ENCODE measurements at places on chromosomes 2 and 18.
A peak's percentile ranks its signal among the peaks of the same experiment; 100 is the strongest.

- DNase-seq, result no peak
Observed at GRCh38 chr18:2537296-2537695, 34.0 kb downstream of the METTL4 start.

- DNase-seq, result no peak
Observed at GRCh38 chr2:191311-192190, 72.3 kb downstream of the SH3YL1 start.

- DNase-seq, result no peak
Observed at GRCh38 chr2:128617029-128617590, 298.4 kb upstream of the HS6ST1 start.

DNA sequence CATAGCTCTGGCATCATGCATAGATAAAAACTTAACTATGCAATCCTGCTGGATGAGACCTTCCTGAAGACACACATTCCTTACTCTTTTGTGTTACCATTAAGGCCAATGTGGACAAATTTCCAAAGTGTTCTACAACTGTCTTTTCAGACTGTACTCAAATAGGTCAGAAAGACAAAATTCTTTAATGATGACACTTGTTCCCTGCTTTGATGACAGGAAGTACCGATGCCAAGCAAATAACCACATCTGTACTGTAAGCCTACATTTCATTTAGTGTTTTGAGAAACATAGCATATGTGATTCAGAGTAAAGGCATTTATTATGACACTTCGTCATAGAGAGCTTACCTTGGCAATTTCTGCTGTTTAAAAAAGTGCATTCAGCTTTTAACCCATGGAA lies 55.0 kb downstream of the PMAIP1 start:
- DNase-seq, result no peak

- no peak for DNase-seq
Observed at GRCh38 chr2:112805542-112805941, 21.2 kb upstream of the IL1A start.

DNA sequence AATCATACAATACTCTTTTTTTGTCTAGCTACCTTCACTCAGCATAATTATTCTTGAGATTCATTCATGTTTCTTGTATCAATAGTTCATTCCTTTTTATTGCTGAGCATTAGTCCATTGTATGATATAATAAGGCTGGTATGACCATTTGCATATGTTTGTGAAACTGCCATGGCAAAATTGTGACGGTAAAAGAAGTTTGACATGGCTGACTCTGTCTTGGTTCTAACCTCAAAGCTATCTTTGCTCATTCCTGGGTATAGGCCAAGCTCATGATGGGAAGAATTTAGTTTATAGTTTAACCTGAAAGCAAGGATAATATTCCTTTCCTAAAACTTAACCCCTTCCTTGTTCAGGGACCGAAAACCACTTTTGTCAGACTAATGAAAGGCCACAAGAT lies 46.4 kb downstream of the COMMD1 start:
- no peak for DNase-seq

- no peak for DNase-seq
Observed at GRCh38 chr2:127044977-127045661, 61.8 kb downstream of the BIN1 start.

GRCh38 chr2:74286725-74287124 lies 56.5 kb downstream of the SLC4A5 start:
- no peak for DNase-seq

DNA sequence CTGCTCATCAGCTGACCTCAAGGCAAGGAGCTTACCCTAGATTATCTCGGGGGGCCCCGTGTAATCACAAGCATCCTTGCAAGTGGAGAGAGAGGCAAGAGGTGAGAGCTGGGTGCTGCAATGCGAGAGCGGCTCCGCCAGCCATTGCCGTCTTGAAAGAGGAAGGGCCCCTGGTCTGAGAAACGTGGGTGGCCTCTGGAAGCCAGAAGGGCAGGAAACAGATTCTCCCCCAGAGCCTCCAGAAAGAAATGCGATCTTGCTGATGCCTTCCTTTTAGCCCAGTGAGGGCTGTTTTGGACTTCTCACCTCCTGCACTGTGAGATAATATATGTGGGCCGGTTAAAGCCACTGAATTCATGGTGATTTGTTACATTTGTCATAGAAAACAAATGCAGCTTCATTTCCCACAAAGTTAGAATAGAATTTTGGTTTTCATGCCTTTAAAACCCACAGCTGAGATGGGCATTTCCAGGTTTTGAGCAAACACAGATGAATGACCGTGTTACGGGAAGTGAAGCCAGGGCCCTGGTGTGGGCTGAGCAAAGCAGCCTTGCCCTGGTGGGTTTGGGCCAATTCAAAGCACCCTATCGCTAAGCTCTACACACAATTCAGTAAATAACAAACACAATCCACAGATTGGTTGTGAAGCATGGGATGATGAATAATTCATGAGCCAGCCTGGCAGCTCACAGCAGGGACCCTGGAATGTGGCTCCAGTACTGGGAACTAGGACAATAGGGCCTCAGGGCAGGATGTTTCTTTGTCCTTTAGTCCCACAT lies 319.9 kb upstream of the HS6ST1 start:
- no peak for DNase-seq

GRCh38 chr2:158676295-158676694 lies 118.8 kb upstream of the DAPL1 start:
- DNase-seq, result no peak

GRCh38 chr2:239114616-239115265 lies 266.9 kb downstream of the TWIST2 start:
- no peak for DNase-seq

DNA sequence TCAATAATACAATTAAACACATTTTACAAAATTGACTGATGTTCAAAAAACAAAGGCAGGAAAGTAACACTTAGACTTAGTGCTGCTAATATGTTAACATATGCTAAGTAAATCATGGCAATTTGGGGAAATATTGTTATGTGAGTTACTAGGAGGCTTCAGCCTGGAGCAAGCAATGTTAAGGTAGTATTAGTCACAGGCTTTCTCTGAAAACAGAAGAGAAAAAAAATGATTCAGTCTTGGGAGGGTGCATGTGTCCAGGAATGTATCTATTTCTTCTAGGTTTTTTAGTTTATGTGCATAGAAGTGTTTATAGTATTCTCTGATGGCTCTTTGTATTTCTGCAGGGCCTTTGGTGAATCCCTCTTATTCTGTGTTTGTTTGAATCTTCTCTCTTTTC lies 345.8 kb upstream of the TFPI start:
- no peak for DNase-seq

GRCh38 chr2:16030206-16031057 lies 90.1 kb downstream of the MYCN start:
- no peak for DNase-seq

- DNase-seq, result no peak
Observed at GRCh38 chr2:56757884-56758545, 574.2 kb downstream of the CCDC85A start.

DNA sequence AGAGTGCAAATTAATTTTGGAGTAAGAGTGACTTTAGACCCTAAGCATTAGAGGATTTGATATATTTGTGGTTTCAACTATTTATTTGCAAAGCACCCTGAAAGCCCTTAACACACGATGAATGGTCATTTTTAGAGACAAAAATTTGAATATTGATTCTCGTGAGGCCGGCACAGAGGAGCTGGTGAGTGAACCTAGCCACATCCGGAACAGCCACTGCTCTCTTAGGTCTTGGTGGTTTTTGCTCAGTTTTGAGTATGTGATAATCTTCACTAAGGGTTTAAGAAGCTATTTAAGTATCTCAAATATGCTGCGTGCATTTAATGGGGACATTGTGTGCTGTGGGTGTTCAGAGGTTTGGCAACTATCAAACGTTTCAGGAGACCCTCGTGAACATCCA lies 204.8 kb downstream of the TSN start:
- DNase-seq, result no peak

DNA sequence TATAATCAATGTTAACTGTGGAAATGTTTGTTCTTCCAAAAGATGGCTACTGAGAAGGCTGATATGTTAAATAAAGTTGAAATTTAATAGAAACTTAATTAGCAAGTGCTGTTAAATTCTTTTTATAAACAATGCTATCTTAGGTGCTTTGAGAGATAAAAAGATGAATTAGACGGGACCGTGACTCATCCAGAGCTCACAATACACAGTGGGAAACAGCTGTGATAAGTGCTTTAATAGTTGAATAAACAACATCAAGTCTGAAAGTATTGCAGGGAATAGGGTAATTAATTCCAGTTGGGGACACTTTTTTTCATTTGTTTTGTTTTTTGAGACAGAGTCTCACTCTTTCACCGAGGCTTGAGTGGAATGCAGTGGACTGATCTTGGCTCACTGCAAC lies 85.5 kb upstream of the DTNA start:
- DNase-seq, result no peak

DNA sequence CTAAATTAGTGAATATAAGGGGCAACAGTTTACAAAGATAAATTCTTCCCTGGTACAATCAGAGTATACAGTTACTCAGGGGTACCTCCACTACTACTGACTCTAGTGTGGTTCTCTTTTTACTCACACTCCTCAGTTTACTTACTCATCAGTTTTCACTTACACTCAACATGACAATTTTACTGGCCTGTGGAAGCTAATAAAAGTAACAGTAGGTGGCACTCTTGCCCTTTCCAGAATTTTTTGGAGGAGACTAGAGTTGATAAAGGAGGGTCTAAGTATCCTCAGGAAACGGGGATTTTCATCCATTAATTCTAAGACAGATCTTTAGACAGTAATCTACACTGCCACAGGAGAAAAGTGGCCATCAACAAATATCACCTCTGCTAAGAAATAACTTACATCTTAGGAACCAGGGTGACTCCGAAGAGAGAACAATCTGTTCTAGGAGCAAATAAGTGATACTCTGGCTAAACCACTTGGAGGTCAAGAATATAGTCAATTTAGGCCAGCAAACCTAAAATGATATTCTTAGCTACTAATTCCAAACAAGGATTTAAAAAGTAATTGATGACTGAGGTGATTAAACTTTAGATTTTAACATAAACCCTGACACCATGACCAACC lies 61.3 kb downstream of the ATL2 start:
- peak; percentile 46 for DNase-seq

- DNase-seq, result no peak
Observed at GRCh38 chr2:84797271-84797670, 83.6 kb downstream of the TRABD2A start.

GRCh38 chr2:158457826-158458616 lies 1.3 kb downstream of the PKP4 start:
- DNase-seq, result no peak

GRCh38 chr2:52269696-52270485 lies 1238.0 kb upstream of the NRXN1 start:
- DNase-seq, result peak; percentile 39

DNA sequence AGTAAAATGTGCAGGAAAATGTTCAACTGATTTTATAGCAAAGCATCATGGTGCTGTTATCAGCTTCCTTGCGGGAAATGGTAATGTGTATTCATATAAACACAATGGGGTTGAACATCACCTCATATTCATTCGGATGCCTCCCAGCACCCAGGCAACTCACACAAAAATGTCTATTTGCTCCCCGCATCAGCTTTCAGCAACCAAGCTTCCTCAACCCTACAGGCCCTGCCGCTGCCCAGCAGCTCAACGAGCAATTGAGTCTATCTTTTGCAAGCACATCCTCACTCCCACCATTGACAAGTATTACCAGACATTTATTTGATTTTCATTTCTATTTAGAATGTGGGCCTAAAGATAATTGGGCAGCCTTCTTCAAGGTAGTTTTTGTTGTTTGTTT lies 2161.4 kb upstream of the PIK3C3 start:
- DNase-seq, result no peak

DNA sequence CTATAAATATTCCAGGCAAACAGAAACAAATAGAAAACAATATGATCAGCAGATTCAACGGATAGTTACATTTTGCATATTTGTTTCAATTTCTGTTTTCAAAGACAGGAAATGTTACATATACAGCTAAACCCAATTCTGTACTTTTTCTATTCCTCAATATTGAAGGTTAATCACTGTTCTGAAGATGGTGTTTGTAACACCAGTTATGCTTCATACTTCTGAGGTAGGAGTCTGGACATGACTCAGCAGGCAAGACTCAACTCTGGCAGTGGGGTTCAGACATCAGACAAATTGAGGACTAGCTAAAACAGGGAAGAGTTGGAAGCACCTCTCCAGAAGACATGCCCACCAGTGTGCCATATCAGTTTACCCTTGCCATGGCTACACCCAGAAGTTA lies 16.6 kb downstream of the SERPINB13 start:
- no peak for DNase-seq

DNA sequence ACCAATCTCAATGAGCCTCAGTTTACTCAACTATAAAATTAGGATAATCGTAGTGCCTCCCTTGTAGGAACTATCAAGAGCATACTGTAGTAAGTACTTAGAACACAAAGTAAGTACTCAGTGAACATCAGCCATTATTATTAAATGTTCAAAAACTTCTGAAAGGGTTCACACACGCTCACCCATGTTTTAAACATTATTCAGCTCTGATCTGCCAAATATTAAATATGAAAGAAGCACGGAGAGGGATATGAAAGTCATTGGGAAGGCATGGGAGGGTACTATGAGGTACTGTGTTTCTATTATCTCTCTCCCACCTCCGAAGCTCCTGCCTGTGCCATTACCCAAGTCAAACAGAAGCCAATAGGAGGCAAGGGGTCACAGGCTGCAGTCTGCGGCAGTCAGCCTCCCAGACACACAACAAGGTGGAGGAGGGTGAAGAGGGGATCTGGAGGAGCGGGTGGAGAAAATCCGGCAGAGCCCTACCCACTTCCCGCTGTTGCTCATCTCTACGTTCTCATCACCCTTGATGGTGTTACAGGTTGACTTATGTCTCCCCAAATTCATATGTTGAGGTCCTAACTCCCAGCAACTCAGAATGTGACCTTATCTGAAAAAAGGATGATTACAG lies 2.0 kb upstream of the TBC1D8 start:
- no peak for DNase-seq

DNA sequence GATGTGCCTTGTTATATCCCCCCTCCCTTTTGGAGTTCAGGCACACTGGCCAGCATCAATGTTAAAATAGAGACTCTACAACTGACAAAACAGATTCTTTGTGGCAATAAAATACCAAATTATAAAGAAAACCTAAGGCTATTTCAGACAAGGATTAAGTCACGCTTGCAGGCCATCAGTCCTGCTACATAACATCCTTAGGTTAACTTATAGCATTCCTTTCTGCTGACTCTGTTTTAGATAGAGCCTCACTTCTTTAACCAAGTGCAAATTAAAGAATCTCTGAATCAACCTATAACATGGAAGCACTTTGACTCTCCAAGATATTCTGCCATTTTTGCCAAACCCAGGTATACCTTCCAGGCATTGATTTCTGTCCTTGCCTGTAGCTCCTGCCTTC lies 784.6 kb downstream of the RNF144A start:
- no peak for DNase-seq

- no peak for DNase-seq
Observed at GRCh38 chr18:63143330-63143771, 176.2 kb downstream of the BCL2 start.

DNA sequence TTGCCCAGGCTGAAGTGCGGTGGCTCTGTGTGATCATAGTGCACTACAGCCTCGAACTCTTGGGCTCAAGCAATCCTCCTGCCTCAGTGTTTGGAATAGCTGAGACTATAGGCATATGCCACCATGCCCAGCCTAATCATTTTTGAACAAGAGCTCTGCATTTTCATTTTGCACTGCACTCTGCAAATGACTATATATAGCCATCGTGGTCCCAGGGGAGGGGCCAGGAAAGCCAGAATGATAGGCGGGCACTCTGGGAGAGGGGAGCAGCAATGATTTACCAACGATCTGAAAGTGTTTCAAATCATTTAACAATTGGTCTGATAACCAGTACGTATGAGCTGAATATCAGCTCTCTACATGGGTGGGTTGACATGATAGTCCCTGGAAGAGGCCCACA lies 22.3 kb upstream of the ST3GAL5 start:
- no peak for DNase-seq
